AG20443 (cell line): ENCODE measurements at places on chromosomes 13 and 19.

DNA sequence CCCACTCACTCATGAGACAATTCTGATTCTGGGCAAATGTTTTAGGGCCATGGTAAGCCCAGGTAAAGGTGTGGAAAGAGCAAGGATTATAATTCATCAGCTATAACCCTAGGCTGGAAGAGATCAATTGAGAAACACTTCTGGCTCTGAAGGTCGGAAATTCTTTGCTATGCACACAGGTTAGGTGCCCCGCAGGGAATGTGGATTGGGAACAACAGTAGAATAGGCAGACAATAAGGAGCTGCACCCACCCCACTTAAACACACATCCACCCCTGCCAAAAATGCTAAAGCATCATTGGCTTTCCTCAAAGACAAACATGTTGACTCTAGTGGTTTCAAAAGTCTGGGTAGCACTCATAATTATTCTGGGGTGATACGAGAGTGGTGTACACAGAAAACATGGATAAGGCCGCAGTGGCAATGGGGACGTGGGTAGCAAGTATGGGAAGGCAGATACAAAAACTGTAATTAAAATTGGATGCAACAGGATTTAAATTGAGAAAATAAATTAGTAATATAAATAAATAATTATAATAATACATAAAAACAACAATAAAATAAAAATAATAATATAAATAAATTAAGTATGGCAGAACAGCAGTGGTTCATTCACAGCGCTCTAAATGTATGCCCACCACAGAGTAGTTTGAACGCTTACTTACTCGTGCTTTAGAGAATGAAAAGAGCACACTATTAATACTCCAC lies 8.6 kb downstream of the EFNB2 start:
- no peak for DNase-seq

GRCh38 chr13:48930918-48931317 lies 44.8 kb upstream of the FNDC3A start:
- no peak for DNase-seq

GRCh38 chr19:7900931-7901330 lies 2.7 kb upstream of the MAP2K7 start:
- DNase-seq = no peak

GRCh38 chr13:75541287-75541686 lies 3.6 kb upstream of the COMMD6 start:
- no peak for DNase-seq

- DNase-seq = peak; percentile 26
These were observed 187.5 kb upstream of the GPC6 start for GRCh38 chr13:93039131-93039530.

GRCh38 chr13:99501848-99502301 lies 603 bp downstream of the TM9SF2 start:
- DNase-seq = peak; percentile 20

- DNase-seq = no peak
These were observed 772 bp downstream of the FAM174C start for GRCh38 chr19:1275976-1276627.

DNA sequence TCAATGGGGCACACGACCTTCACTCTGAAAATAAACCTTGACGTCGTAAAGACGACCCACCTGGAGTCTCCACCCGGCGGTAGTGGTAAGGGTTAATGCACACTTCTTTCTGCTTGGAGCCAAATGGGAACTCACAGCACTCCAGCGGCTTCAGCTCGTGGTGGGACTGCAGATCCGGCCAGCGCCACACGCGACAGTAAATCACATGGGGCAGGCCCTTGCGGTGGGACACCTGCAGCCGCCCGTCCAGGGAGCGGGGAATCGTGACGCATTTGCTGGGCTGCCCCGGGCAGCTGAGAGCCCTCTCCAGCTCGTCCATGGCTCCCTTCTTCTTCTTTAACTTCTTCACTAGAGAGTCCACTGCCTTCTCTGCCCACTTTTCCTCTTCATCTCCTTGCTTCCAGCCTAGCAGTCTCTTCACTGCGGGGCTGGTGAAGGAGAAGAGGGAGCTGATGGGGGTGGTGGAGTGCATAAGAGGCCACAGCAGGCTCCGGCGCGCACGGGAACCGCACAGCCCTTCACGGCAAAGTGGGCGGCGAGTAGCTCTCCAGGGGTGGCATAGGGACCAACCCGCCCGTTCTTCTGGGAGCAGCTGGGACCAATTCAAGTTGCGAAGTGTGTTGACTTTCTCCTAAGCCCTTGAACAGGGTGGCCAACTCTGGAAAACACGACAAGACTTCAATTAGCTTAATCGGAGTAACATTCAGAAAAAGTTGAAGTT lies 40.7 kb downstream of the SMAD9 start:
- DNase-seq = no peak

DNA sequence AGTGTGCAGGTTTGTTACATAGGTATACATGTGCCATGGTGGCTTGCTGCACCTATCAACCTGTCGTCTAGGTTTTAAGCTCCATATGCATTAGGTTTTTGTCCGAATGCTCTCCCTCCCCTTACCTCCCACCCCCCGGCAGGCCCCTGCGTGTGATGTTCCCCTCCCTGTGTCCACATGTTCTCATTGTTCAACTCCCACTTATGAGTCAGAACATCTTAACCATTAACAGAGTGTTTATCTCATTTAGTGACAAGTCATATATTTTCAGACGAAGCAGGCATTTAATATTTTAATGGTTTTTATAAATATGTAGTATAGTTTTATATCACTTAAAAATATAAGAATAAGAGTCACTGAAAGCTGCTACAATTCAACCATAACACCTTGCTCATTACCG lies 780.5 kb upstream of the ARGLU1 start:
- no peak for DNase-seq

DNA sequence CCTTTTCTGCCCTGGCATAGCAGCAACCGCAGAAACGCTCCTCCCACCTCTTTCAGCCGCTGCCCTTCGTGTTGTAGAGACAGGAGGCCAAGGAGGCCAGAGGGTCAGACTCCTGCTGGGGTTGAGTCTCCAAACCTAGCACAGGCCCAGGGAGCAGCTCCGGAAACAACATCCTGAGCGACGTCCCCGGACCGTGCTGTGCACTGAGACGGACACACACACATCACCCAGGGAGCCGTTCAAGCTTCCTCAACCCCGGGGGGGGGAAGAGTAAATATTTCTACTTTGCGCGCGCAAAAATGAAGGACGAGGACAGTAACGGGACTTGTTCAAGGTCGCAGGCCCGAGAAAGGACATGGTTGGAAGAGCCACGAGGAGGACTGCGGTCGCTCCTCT lies 657 bp downstream of the ZNF550 start:
- peak; percentile 57 for DNase-seq

DNA sequence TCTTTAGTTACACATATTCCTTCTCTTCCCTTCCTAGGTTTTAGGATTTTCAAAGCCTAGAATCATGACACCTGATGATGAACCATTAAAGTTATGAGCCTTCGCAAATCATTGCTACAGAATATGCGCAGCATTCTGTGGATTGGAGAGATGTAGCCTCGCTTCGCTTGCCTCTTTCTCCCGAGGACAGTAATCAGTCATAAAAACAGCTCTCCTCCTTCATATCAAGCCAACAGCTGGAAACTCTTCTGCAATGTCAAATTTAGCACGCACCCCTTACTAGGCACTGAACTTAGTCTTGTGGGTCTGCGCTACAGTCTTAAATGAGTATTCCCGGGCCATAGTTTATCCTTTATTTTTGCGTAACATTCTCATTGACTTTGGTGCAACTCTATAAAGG lies 79.6 kb downstream of the DACH1 start:
- DNase-seq = no peak

DNA sequence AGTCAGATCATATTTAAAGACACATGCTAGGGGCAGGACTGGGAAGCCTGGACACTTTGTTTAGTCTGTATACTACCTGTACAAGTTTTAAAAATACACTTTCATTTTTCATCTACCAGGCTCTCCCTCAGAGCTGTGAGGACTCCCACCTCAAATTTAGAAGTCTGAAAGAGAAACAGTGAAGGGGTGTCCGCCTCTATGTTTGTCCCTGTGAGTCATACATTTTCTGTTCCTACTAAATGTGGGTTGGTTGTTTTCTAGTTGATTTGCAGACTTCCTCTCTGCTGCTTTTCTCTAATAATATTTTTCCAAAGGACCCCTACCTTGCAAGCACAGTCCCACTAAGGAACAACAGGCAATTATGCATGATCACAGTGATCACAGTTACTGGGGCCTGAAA lies 110.5 kb downstream of the ENOX1 start:
- DNase-seq = no peak

DNA sequence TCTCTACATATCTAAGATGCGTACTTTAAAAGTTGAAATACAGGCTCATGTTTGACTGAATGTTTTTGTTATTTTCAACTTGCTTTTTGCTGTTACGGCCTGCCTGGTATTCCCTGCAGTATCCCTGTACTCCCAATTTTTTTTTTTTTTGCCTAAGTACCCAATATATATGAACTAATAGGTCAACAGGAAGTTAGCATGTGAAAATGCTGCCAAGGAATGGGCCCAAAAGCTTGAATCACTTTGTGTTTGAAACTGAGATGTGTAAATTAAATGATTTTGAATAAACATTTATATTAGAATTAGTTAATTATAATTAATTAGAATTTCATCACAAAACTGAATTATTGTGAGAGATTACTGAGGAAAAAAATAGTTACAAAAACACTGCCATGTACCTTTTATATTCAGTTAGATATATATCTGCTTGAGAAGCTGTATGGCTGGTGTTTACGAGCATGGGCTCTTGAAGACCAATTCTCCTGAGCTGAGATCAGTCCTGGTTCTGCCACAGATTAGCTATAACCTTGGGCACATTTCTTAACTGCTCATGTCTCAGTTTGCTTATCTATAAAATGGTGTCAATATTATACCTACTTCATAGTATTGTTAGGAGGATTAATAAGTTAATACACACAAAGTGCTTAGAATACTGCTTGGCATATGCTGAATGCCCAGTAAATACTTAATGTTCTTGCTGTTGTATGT lies 16.0 kb downstream of the TDRD3 start:
- DNase-seq = no peak

GRCh38 chr19:47430041-47430802 lies 10.9 kb upstream of the MEIS3 start:
- peak; percentile 74 for DNase-seq

- DNase-seq = no peak
These were observed 23.5 kb upstream of the DCLK1 start for GRCh38 chr13:36154567-36155291.

- DNase-seq = no peak
These were observed 245.1 kb downstream of the LMO7 start for GRCh38 chr13:75881109-75881775.

DNA sequence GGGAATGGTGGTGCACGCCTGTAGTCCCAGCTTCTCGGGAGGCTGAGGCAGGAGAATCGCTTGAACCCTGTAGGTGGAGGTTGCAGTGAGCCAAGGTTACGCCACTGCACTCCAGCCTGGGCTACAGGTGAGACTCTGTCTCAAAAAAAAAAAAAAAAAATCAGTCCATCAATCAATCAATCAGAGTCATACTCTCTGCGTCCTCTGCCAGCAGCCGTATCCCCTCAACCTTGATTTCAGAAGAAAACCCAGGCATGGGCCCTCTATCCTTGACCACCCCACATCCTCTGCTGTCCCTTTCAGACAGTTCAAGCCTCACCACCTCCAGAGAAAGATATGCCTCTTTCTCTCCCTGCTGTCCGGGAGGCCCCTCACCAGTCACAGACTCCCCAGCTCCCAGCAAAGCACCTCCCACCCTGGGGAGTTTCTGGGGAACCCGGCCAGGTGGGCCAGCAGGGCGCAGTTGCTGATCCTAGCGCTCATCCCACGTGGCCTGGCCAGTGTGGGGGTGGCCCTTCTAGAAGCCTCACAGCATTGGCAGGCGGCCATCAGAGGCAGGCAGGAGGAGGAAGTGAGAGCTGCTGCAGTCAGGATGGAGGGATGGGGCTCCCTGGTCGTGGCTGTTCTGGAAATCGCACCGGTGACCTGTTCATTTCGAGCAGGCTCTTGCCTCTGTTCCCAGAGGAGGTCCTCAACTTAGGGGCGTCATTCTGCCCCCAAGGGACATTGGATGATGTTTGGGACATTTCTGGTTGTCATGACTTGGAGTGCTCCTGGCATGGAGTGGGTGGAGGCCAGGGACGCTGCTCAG lies 10.2 kb upstream of the JSRP1 start:
- peak; percentile 83 for DNase-seq

DNA sequence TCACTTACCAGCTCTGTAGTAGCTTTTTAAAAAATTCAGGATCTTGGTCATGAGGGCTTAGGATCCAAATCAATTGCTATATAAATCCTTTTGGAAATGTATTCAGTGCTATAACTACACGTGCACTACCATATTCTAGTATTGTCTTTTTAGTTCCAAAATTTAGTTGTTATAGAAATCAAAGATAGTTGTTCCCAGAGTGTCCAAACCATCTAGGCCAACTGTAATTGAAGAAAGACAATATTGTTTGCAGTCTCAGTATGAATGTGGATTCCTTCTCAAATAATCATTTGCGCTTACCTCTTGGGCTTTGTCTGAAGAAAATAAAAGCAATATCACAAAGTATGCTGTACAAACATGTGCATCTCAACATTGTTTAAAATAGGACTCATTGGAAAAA lies 184.1 kb upstream of the EDNRB start:
- DNase-seq = no peak

DNA sequence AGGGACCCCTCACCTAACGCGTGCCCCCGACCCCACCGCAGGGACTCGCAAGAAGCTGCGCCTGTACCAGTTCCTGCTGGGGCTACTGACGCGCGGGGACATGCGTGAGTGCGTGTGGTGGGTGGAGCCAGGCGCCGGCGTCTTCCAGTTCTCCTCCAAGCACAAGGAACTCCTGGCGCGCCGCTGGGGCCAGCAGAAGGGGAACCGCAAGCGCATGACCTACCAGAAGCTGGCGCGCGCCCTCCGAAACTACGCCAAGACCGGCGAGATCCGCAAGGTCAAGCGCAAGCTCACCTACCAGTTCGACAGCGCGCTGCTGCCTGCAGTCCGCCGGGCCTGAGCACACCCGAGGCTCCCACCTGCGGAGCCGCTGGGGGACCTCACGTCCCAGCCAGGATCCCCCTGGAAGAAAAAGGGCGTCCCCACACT lies 4.7 kb upstream of the MYBPC2 start:
- peak; percentile 87 for DNase-seq

GRCh38 chr19:31127134-31127967 lies 221.9 kb downstream of the TSHZ3 start:
- peak; percentile 95 for DNase-seq

GRCh38 chr19:6210721-6211600 lies 68.8 kb downstream of the MLLT1 start:
- DNase-seq = no peak

GRCh38 chr19:40553885-40554857 lies 22.5 kb upstream of the SHKBP1 start:
- DNase-seq = no peak

DNA sequence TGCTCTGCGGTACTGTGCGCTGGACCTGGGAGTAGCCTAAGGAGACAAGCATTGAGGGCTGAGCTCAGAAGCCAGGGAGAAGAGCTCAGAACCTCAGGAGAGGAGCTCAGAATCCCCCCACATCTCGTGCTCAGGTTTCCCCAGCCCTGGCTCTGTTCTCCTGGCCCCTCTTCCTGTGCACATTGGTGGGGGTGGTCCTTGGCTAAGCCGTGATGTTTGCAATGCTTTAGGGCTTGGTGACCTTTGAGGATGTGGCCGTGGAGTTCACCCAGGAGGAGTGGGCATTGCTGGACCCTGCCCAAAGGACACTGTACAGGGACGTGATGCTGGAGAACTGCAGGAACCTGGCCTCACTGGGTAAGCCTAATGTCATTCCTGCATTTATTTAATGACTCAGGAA lies 6.6 kb downstream of the ZNF557 start:
- DNase-seq = no peak
